Cortex of kidney (tissue), 1 donor: ENCODE measurements at places on chromosomes 4 and X.

DNA sequence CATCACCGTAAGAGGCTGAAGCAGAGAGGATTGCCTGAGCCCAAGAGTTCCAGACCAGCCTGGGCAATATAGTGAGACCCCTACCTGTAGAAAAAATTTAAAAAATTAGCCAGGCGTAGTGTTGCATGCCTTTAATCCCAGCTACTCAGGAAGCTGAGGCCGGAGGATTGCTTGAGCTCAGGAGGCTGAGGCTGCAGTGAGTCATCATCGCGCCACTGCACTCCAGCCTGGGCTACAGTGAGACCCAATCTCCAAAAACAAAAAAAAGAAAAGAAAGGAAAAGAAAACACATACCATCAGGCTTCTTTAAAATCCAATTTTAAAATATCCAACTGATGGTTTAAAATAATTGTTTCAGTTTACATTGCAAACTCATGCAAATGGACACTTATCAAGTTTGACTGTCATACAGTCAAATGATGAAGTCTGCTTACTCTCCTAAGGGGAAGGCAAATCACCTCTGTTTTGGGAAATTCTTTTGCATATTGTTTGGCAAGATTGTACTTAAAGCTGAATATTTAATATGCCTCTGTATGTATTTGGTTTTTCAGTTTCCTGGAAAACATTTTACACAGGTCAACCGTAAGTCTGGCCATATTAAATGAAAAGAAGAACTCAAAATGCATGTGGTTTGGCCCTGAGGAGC is 23.7 kb upstream of the TENM3 start:
- no peak for DNase-seq

DNA sequence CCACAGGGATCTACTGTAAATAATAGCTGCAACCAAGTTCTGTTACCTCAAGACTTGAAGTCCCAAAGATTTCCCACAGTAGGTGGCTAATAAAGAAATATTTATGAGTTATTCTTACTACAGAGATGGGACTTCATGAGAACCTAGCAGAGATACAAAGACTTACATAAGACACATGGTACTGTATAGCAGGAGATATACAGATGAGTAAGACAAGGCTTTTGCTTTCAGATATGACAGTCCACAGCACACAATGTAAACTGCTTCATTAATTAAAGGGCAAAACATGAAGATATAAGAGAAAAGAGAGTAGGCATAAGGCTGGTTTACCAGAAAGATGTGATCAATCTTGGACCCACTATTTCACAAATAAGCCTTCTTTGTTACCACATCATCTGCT is 6.6 kb downstream of the ANKRD17 start:
- no peak for DNase-seq

DNA sequence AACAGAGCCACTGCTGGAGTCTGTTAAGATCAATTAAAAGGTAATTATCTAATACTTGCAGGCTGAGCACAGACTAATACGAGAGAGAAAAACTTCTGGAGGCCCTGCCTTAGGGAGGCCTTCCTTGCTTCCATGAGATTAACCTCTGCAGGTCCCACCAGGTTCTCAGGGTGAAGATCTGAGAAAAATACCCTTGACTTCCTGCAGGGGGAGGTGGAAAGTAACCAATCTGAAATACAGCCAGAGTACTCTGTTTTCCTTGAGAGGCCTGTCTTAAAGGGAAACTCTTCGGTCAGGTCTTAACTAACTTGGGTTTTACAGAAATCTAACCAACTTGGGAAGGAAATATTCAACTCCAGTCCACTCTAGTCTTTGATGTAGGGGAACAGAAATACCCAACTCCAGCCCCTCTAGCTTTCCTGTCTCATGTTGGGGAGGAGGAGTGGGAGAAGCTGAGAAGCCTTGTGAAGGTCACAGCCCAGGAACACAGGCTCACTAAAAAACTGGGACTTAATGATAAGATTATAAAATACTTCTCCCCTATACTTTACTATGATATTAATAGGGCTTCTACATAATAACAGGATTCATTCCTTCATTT is 77.1 kb downstream of the TBCK start:
- DNase-seq = no peak

- no peak for DNase-seq
Measured at GRCh38 chrX:27591938-27592337, 1.8 kb downstream of the DCAF8L2 start.

DNA sequence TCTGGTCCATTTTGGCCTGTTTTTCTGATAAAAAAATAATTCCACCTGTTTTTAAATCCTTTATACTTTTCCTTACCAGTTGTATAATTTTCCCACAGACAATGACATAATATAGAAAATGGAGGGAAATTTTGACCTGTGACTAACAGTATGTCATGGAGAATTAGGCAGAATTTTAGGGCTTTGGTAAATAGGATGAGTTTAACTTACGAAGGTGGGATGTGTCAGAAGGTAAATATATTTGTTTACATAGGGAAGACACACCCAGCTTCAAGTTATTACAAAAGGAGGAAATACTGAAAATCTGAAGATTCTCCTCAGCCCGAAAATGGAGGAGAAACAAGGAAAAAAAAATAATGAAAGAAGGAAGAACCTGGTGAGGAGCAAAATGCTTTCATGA is 64.6 kb upstream of the PPP3CA start:
- DNase-seq = no peak

DNA sequence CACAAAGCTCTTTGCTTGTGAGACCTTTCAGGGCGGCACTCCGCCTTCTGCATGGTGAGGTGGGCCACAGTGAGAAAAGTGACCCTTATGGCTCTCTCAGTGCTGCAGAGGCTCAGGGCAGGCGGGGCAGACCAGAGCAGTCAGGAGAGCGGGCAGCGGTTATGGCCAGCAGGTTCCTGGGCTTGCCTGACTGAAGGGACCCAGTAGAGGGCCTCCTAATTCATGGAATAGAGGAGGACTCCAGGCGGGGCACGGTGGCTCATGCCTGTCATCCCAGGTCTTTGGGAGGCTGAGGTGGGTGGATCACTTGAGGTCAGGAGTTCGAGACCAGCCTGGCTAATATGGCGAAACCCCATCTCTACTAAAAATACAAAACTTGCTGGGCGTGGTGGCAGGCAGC is 91.4 kb downstream of the CLNK start:
- no peak for DNase-seq

DNA sequence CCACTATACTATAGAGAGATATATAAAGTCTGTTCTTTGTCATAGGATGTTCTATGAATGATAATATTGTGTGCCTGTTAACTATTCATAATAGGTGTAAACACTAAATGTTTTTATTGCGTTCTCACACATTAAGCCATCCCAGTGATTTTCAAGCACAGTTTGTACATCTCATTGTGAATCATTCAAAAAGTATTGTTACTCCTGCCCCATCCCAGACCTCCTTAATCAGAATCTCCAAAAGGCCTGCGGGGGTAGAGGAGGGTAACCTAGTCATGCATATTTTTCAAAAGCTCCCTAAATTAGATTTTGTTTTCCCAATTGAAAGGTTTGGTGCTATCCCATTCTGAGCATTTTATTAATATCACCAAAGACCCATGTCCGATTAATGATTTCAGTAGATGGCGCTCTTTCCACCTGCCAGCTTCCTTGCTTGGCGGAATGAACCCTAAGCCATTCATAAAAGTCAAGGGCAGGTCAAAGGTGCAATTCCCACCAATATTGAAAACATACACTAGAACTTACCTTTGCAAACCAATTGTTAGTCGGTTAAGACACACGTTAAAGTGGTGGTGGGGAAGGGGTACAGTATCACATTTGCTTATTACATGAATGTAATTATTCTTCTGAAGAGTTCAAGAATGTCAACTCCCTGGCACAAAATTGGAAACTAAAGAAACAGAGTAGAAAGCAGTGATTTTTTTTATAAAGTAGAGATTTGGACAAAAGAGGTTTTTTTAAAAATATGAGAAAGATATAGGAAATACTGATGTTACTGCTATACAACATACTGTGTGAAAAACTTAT is 5.8 kb upstream of the TET2 start:
- DNase-seq = no peak

DNA sequence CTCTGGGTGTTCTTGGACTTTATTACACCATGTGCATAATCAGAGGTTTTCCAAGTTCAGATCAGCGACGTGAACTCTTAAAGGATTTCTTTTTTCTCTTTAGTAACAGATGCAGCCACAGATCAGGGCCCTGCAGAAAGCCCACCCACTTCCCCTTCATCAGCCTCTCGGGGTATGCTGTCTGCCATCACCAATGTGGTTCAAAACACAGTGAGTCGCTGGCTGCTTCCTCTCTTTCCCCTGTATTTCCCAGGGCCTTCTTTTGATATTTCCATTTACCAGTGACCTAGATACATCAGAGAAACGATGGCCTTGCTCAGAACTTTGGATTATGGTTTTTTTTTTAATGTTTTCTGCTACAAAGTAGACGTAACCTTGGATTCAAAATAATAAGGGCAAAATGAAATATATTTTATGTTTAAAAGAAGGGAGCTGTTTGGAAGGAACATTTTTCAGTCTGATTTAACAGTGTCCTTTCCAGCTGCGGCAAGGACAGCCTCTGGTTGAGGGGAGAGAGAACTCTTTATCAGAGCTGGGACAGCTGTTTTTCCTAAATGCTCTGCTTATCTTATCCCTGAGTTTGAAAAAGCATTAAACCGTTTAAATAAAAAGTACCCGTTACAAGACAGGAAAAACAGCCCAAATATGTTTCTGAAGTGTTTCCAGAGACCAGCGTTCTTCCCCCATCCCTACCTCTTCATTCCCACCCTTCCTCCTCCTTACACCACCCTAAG is 38.2 kb downstream of the FAM114A1 start:
- DNase-seq = no peak

GRCh38 chr4:168883513-168883912 is 126.5 kb downstream of the CBR4 start:
- DNase-seq = no peak
